Skeletal muscle cell (primary cell): ENCODE measurements at places on chromosomes 5 and 9.

GRCh38 chr9:35000535-35001284 is 11.2 kb downstream of the DNAJB5 start:
- DNase-seq, result no peak

DNA sequence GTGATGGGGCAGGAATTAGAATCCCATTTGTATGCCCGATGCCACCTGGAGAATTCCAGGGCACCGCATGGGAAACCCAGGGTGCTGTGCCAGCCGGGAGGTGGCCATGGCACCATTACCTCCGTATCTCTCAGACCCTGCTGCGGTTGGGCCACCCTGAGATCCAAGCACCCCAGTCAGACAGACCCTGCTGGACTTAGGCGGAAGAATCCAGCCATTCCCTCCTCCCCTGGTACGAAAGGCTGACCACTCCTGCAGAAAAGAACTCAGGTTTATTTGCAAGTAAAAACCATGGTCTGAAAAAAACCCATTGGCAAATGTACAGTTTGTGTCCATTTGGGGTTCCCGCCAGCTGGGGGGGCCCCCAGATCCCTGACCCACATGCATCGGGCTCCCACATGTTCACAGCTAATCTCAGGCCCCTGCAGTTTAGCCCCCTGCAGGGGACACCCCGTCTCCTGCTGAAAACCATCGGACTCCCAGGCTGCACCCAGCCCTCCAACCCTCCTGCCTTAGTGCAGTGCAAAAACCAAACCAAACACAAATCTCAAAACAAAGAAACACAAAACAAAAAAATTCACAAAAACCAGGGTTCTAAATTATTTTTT is 23.6 kb upstream of the SARDH start:
- DNase-seq, result no peak

- no peak for DNase-seq
These were observed 1101.8 kb downstream of the TAF11L14 start for GRCh38 chr5:18736051-18736398.

DNA sequence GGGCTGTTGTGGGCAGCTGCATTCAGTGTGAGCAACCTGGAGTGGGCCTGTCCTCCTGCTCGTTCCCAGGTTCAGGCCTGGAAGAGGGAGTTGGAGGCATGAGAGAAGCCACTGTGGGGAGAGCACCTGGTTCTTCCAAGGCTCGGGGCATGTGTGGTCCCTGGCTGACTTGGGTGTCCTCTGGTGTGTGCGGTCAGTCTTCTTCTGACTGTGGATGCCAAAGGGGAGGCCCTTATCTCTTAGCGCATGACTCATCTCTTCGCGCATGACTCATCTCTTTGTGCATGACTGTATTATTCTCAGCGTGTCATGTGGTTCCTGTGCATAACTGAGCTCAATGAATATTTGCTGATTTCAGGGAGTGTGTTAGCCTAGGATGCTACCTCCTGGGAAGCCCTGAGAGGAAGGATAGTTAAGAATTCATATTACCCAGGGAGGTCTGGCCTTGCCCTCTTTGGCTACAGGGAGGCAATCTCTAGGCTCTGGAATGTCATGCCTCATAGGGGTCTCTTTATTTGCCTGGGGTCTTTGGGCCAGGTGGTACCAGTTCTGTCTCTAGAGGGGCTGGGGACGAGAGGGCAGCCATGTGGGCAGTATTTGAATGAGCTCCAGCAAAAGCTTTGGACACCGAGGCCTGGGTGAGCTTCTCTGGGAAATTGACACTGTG is 188.7 kb downstream of the HSPA4 start:
- DNase-seq, result peak; percentile 75

DNA sequence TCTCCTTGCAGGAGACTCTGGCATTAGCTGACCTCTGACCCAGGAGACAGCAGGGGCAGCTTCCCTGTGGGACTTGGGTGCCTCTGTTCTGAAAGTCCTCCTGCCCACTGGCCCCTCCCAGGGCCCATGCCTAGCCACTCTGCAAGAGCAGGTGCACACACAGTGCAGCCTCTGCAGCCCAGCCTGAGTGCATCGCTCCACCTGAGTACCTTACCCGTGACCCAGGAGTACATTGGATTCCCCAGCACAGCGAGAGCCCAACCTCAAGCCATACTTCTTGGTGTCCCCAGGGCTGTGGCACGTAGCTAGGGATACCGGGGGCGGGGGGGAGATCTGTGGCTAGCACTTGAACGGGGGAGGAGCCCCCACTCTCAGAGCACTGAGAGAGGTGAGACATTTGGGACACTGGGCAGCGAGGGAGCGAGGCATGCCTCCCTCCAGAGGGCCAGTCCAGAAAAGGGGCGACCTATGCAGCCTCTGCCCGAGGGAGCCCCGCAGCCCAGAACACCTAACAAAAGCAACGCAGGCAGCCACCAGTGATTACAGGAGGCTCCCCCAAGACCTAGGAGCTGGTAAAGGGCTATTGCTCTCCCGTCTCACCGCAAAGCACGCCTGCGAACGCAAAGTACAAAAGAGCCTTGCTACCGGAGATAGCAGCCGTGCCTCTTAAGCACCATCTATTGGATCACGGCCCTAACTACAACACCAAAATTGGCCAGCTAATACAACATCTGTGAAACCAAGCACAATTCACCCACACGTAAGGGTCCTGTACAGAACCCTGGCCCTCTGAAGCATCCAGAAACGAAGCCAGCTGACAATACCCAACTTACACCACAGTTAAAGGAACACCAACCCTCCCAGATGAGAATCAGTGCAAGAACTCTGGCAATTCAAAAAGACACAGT is 826 bp upstream of the PRDM9 start:
- DNase-seq, result no peak

GRCh38 chr5:33075731-33076130 is 364.6 kb downstream of the NPR3 start:
- no peak for DNase-seq

- DNase-seq, result no peak
These were observed 151.5 kb upstream of the SMC2 start for GRCh38 chr9:103942651-103943050.

- DNase-seq, result peak; percentile 38
These were observed 203.8 kb downstream of the SNCAIP start for GRCh38 chr5:122515709-122516431.

GRCh38 chr9:112175796-112176315 is 759 bp upstream of the SUSD1 start:
- no peak for DNase-seq

DNA sequence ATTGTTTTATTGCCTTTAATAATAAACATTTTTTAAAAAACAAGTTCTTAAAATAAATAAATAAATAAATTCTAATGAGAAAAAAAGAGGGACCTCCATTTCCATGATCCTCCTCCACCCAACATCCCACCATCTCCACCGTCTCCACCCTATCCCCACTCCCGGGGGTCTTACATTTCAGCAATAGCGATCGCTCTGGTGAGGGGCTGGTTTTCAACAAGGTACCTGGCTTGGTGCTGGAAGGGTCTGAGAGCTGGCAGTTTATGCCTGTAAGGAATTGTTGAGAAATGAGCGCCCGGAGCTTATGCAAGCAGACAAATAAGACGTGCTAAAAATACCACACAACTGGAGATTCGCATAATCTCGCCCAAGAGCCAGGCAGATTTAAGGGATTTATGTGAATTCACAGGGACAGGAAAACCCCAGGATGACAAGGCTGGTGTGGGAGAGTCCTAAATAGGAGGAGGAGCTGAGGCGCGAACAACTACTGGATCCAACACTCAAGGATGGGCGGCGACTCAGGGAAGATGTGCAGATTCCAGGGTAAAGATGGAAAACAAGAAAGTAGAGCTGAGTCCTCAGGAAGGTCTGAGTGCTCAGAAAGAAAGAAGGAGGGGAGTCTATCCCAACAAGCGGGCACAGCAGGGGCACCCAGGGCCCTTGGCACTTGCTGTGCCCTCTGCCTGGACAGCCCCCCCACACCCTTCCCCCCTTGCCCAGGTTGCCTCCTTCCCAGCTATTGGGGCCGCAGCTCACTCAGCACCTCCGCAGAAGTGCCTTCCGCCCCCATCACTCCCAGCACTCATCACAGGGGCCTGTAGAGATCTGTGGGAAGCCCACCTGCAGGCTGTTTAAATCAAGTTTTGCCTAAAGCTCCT is 27.0 kb downstream of the TRIM14 start:
- DNase-seq, result peak; percentile 19

- DNase-seq, result no peak
These were observed 270.5 kb downstream of the OSTF1 start for GRCh38 chr9:75358846-75359245.

- DNase-seq, result no peak
These were observed 208.3 kb upstream of the MAP3K1 start for GRCh38 chr5:56607074-56607473.

- no peak for DNase-seq
These were observed 2190.4 kb downstream of the MAT2B start for GRCh38 chr5:165695796-165696195.

DNA sequence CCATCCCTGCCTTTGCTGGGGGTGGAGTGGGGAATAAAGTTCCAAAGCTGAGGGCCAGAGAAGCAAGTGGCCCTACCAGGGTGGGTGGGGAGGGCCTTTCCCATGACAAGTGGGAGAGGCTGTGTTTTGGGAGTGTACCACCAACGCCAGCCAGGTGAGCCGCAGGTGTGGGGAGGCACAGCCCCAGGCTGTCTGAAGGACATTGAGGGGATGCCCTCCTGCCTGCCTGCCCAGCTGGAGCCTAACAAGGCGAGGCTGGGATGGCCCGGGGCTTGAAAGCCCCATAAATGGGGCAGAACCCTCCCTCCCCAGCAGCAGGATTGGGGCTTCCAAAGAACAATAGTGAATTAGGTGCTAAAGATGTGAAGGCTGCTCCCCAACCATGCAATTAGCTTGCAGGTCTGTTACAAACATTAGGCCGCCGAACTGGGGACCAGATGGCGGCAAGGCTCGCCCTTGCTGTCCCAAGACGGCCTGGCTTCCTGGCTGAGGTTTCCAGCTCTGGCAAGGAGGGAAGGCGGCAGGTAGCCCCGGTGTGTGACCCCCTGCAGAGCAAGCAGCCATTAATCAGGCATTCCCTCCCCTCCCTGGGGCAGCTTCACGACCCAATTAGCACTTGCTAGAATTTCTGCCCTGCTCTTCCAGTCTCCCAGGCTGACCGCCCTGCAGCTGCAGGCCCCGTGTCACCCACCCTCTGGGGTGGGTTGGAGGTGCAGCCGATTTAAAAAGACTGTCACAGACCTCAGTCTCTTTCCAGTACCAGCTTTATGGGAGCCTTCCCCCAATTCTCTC is 42.9 kb downstream of the FGF18 start:
- no peak for DNase-seq

DNA sequence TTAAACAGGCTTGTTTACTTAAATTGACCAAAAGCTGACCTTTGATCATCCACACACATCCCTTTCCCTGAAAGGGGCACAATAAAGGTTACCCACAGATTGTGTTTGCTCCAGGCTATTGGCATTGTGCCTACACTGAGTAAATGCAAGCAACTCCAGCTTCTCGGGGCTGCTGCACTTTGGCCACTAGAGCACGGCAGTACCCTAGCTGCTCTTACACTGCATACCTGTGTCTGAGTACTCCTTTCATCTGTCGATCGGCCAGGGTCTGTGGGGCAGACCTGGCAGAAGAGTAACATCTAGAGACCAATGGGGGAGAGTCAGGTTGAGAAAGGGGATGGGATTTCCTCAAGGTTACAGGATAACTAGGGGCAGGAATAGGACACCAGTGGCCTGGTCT is 281.9 kb upstream of the NMUR2 start:
- DNase-seq, result no peak

DNA sequence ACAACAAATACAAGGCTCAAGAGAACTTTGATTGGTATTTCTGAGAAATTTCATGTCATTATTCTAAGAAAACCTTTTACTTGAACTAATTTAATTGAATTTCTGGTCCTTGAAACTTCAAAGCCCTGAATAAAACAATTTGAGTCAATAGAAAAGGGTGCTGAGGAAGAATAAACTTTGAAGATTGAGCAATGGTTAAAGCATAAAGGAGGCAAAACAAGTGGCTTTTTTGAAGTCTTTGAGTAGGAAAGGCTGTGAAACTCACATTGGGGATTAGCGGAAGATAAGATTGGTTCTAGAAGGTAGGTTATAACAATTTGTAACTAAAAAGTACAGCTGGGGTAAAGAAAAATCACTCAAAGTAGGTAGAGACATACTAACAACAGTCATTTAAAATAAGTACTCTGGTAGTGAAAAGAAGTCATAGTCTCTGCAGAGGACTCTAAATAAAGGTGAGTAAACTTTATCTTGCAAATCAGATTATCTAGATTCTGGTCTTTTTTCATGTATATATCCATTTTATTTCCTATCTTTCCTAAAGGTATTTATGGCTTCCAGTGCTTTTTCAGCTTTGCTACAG is 6.4 kb upstream of the PLPP1 start:
- no peak for DNase-seq

DNA sequence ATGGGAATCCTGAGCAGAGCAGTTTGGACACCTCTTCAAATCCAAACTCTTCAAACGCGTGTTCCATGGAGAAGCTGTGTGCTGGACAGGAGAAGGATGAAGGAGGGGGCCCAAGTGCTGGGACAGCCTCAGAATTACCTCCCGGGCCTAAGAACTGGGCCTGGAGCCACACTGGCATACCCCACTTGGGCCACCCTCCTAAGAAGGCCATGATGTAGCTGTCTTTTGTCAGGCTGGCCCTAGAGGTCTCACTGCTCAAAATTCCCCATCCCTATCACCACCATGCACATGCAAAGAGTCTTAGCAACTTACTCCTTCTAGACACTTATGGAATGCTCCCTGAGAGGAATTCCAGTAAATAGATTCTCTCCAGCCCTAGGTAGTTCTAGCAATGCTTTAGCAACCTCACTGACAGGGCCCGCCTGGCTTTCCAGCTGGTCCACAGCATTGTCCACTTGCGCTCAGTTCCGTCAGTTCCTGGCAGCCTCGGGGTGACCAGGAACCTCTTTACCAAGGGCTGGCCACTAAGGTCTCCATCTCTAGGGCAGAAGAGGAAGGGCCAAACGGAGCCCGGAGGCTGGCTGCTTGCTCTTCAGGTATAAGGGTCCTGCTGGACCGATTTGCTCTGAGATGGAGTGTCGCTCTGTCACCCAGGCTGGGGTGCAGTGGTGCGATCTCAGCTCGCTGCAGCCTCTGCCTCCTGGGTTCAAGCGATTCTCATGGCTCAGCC is 75.3 kb downstream of the RGS3 start:
- DNase-seq, result no peak

DNA sequence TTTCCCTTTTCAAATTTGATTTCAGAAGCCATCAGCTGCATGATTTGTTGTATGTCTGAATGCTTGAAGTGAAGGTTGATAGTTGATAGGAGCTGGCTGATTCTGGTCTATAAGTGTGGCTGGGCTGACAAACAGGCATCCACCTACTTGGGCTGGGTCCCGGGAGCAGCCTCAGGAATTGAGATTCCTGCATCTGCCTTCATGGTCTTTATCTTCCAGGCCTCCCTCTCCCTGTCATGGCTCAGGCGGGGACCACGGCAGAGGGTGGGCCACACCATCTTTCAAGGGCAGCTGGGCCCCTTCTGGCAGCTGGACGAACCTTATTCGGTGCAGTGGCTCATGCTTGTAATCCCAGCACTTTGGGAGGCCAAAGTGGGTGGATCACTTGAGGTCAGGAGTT is 55.9 kb downstream of the ROPN1L start:
- DNase-seq, result no peak

- DNase-seq, result no peak
These were observed 41.3 kb downstream of the CAST start for GRCh38 chr5:96703384-96703920.

DNA sequence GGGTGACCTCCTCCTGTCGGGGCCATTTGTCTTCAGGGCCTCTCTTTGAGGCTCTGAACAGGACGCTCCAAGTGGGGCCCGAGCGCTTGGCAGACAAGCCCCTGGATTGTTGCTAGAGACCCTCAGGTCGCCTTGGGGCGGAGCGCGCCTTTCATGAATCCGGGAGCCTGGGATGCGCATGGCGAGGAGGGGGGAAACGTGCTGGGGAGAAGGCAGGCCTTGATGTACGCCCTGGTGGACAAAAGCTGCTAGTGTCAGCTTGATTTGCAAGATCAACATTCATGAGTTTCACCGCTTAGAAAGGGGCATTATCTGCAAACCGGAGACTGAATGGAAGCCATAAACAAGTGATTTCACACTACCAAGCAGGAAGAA is 226.3 kb downstream of the SMARCA2 start:
- peak; percentile 76 for DNase-seq
